ENCODE measurements at places on chromosomes 13 and 19.
A peak's percentile ranks its signal among the peaks of the same experiment; 100 is the strongest.

GRCh38 chr13:43424412-43424811, 362.4 kb downstream of the ENOX1 start:
- no peak for DNase-seq
- H3K4me1 ChIP-seq: no peaks in the 10 kb centered on the region
- H3K27ac ChIP-seq: no peak overlapping the region
- H3K27me3 ChIP-seq: no peaks in the 10 kb centered on the region
- H3K36me3 ChIP-seq: no peaks in the 10 kb centered on the region

DNA sequence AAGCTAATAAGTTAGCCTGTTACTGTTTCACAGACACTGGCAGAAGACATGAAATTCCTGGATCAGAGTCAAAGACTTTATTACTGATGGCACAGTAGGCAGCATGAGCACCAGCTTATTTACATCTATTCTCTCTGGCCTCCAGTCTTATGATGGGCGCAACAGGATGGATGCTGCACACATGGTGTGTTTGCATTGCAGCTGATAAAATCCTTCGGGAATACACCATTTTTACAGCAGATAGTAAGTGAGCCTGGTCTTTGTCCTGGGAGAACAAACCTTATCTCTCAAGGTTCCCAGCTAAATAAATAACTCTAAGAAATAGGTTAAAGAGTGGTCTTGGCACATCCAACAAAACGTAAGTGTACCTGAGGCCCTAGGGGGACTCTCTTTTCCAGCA, 16.0 kb downstream of the EPSTI1 start:
- no peak overlapping the region for H3K4me3 ChIP-seq
- H3K27me3 ChIP-seq: no peaks in the 10 kb centered on the region
- H3K4me1 ChIP-seq: no peaks in the 10 kb centered on the region
- DNase-seq: no peak
- H3K27ac ChIP-seq: no peak overlapping the region
- H3K36me3 ChIP-seq: no peaks in the 10 kb centered on the region

GRCh38 chr19:54325194-54325621, 12.2 kb upstream of the LILRA5 start:
- H3K4me3 ChIP-seq: no peak overlapping the region
- no peaks in the 10 kb centered on the region for H3K4me1 ChIP-seq
- H3K27me3 ChIP-seq: peaks cover 2% of the 10 kb centered on the region
- H3K27ac ChIP-seq: no peak overlapping the region

GRCh38 chr13:74200081-74200480, 65.9 kb upstream of the KLF12 start:
- no peaks in the 10 kb centered on the region for H3K4me1 ChIP-seq
- no peaks in the 10 kb centered on the region for H3K36me3 ChIP-seq
- H3K27ac ChIP-seq: no peak overlapping the region
- H3K4me3 ChIP-seq: no peak overlapping the region
- H3K27me3 ChIP-seq: no peaks in the 10 kb centered on the region

GRCh38 chr13:42967660-42968059, 24.4 kb downstream of the EPSTI1 start:
- DNase-seq: no peak
- H3K27me3 ChIP-seq: peaks cover 1% of the 10 kb centered on the region
- H3K36me3 ChIP-seq: no peaks in the 10 kb centered on the region
- no peak overlapping the region for H3K4me3 ChIP-seq

- H3K36me3 ChIP-seq: peaks cover 3% of the 10 kb centered on the region
- H3K27ac ChIP-seq: peak overlapping the region; percentile 64
- peaks cover 12% of the 10 kb centered on the region for H3K4me1 ChIP-seq
- H3K27me3 ChIP-seq: no peaks in the 10 kb centered on the region
- no peak for DNase-seq
These were observed 151.4 kb downstream of the PDS5B start for GRCh38 chr13:32737679-32738078.

DNA sequence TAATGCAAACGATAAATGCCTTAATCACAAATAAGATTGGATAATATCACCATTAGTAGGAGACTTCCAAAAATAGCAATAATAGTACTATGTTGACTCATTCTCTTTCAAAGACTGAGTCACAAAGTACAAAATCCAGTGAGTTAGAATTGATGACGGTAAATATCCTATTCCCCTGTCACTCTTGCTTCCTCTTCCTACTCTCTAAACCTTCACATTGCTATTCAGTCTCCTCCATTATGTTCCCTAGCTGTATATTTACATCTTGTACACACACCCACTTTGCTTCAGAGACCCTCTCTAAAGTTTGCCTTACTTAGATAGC, 26.3 kb upstream of the INTS6 start:
- H3K27me3 ChIP-seq: no peaks in the 10 kb centered on the region
- H3K36me3 ChIP-seq: no peaks in the 10 kb centered on the region
- DNase-seq: peak; percentile 13

DNA sequence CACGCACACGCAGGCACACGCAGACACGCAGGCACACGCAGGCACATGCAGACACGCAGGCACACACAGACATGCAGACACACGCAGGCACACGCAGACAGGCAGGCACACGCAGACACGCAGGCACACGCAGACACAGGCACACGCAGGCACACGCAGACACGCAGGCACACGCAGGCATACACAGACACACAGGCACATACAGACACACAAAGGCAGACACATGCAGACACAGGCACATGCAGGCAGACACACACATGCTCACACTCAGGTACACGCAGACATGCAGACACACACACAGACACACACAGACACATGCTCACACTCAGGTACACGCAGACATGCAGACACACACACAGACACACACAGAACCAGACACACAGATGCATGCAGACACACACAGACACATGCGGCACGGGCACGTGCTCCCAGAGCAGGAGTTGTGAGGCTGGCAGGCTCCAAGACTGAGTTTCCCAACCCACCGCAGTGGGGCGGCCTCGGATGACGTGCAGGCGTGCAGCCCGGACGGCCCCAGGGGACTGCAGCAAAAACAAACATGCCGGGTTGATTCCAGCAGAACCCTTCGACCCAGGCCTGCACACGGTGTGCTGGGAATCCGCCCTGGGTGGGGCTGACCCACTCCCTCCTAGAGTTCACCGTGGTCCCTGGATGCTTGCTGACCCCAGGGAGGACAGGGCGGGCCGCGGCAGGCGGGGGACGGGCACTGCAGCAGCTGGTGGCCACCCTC, 100.0 kb downstream of the GADD45B start:
- peaks cover 22% of the 10 kb centered on the region for H3K4me1 ChIP-seq
- no peaks in the 10 kb centered on the region for H3K36me3 ChIP-seq
- no peak for DNase-seq
- no peak overlapping the region for H3K27ac ChIP-seq
- no peak overlapping the region for H3K4me3 ChIP-seq

DNA sequence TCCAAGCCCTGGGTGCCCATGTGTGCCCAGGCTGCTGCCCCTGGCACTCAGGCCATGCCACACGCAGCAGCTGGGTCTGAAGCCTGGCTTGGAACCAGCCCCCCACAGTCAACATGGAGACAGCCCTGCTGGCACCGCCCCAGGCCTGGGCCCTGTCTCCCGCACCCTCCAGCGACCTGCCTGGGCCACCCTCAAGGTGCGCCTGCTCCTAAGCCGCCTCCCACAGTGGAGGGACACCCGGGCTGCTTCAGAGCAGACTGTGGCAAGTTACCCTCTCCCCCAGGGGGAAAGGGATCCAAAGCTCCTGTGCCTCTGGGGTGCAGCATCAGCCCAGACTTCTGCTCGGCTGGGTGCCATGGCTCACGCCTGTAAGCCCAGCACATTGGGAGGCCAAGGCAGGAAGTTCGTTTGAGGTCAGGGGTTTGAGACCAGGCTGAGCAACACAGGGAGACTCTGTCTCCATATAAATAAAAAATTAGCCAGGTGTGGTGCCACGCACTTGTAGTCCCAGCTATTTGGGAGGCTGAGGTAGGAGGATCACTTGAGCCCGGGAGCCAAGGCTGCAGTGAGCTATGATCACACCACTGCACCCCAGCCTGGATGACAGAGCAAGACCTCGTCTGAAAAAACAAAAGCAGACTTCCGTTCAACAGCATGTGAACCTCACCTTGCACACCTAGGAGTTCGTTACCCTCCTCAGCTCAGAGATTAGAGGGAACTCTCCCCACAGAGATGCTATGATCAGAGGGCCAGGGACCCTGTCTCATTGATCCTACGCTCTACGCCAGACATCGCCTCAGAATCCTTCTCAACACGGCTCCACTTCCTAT, 15.6 kb downstream of the ELL start:
- H3K36me3 ChIP-seq: no peaks in the 10 kb centered on the region
- no peak overlapping the region for H3K4me3 ChIP-seq

DNA sequence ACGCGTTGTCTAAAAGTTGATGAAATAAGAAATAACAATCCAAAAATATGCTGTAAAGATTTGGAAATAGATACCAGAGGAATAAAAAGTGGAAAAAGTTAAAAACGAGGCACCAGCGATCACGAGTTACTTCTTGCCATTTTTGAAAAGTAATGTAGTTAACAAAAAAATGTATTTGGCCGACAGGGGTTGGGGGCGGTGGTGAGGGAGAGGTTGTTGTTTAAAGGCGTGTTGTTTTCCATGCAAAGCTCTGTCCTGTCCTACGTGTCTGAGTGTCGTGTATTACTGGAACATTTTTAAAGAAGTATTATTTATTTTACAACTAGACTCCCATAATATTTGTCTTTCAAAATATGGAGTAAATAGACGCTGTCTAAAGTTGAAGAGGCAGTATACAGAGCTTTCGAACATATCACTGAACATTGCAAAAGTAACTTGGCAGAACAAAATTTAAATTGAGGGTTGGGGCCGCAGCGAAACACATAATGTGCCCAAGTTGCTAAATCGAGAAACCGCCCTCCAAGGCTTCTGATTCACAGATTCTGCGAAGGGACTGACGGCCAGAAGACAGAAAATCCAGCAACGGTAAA, 823 bp downstream of the FBXO17 start:
- peak overlapping the region; percentile 48 for H3K4me3 ChIP-seq
- H3K27ac ChIP-seq: peak overlapping the region; percentile 47
- no peaks in the 10 kb centered on the region for H3K36me3 ChIP-seq
- H3K27me3 ChIP-seq: no peaks in the 10 kb centered on the region
- H3K4me1 ChIP-seq: peaks cover 14% of the 10 kb centered on the region

DNA sequence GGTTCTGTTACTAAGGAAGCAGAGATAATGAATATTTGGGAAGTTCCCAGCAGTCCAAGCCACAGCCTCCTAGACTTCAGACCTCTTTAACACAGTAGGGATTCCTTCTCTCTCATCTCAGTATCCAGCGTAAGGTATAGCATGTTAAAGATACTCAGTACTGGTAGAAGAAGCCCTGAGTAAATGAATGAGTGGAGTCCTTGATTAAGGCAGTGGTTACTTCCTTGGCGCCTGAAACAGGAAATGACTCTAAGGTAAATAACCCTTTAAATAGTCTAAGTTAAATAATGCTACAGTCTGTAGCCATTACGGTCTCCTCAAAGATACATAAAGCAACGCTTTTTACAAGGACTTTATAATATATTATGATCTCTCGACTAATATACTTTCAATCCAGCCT, 650.8 kb upstream of the MIR17HG start:
- DNase-seq: no peak
- H3K36me3 ChIP-seq: no peaks in the 10 kb centered on the region
- H3K27ac ChIP-seq: no peak overlapping the region

DNA sequence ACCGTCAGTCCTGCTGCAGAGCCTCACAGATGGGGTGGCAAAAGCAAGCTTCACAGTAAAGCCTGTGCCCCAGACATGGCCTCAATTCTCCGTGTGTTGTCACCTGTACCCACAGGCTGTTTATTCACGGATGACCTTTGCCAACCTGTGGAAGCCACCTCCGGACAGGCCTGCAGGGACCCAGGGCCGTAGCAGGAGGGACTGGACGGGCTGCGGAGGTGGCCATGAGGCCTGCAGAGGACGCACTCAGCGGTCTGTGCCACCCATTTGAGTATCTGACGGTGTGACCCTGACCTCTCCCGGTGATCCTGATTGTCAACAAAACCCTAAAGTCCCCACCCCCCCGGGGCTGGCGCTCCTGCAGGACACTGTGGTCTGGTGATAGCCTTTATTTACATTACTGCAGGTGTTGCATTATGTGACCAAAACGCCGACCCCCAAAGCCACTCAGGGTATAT, 7.8 kb upstream of the KLF16 start:
- H3K27ac ChIP-seq: no peak overlapping the region
- H3K36me3 ChIP-seq: no peaks in the 10 kb centered on the region
- H3K4me3 ChIP-seq: no peak overlapping the region
- DNase-seq: no peak
- H3K4me1 ChIP-seq: peaks cover 15% of the 10 kb centered on the region

- no peak overlapping the region for H3K27ac ChIP-seq
- DNase-seq: no peak
These were observed 19.8 kb upstream of the GNA15 start for GRCh38 chr19:3115916-3116602.
